ENCODE measurements at places on chromosomes 2 and 18. TPM values are rescaled to one million over a fixed set of nuclear protein-coding genes. Genes with fewer than 3 reads are reported as not detected.

- H3K36me3 ChIP-seq: no peaks in the 10 kb centered on the region
- H3K27ac ChIP-seq: no peak overlapping the region
- no peaks in the 10 kb centered on the region for H3K4me1 ChIP-seq
- no peaks in the 10 kb centered on the region for H3K27me3 ChIP-seq
- no peak overlapping the region for H3K4me3 ChIP-seq
These were observed 61.5 kb upstream of the FAM98A start for GRCh38 chr2:33660416-33661123.

DNA sequence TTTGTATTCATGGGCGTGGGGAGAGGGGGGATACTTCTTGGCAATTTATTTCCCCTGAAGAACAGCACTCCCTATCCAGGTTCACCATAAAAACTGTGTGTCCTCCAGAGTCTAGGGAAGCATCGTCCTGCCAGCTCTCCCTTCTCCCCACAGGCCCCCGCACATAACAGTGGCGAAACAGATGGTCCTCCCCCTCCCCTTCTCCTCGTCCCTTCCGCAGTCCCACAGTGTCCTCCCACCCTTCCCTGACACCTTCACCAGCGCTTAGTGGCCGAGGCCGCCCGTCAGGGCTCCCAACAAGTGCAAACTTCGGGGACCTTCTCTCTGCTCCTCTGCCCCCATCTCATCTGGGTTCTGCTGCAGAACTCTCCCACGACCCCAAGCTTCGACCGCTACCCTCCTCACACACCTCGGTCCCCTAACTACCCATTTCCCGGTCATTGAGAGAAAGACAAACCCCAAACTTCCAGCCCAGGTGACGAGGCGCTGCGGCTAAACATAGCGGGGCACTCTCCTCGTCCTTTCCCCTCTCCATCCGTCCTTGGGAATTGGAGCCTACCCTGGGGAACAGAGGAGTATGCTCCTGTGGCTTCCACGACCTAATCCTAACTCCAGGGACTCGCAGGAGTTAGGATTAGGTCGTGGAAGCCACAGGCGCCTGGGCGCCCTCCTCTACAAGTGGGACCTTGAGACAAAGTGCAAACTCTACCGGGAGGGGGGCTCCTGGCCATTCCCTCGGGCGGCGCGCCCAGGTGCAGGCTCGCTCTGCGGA lies 971 bp downstream of the ZNF385B start:
- no peaks in the 10 kb centered on the region for H3K36me3 ChIP-seq
- peaks cover 29% of the 10 kb centered on the region for H3K27me3 ChIP-seq
- H3K27ac ChIP-seq: no peak overlapping the region
- no peak overlapping the region for H3K4me3 ChIP-seq
- no peak for DNase-seq
- no peaks in the 10 kb centered on the region for H3K4me1 ChIP-seq

GRCh38 chr2:28346587-28346986 lies 46.1 kb upstream of the FOSL2 start:
- H3K27ac ChIP-seq: no peak overlapping the region
- H3K4me3 ChIP-seq: no peak overlapping the region
- H3K4me1 ChIP-seq: peaks cover 18% of the 10 kb centered on the region
- H3K27me3 ChIP-seq: no peaks in the 10 kb centered on the region
- H3K36me3 ChIP-seq: no peaks in the 10 kb centered on the region

DNA sequence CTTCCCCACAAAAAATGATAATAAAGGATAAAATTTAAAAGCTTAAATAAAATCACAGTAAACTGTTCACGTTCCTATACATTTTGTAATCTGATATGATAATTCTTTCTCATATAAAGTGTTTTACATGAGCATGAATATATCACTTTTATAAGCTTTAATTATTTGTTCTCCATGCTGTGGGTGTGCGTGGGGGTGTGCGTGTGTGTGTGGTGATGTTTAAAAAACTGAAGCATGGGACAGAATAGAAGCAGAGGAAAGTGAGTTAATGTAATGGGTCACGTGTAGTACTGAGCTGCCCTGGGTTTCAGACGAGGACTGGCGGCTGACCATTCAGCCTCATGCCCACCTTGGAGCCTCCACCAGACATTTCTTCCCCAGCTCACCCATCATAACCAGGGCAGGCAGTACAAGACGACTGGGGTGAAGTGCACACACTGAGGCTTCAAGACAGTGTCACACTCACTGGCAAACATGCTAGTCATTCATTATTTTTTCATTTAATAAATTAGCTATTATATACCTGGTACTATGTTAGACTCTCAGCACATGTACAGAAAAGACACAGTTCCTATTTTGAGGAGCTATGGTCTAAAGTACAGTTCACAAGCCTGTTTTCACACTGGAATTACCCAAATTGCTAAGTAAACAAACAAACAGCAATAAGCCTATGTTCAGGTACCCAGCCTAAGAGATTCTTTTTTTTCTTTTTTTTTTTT lies 97.2 kb upstream of the LPIN2 start:
- H3K27me3 ChIP-seq: no peaks in the 10 kb centered on the region
- DNase-seq: no peak
- no peak overlapping the region for H3K4me3 ChIP-seq
- no peaks in the 10 kb centered on the region for H3K36me3 ChIP-seq
- no peak overlapping the region for H3K27ac ChIP-seq

GRCh38 chr18:77000527-77000926 lies 132.1 kb downstream of the MBP start:
- H3K4me3 ChIP-seq: no peak overlapping the region
- peak; percentile 32 for DNase-seq
- no peaks in the 10 kb centered on the region for H3K4me1 ChIP-seq

GRCh38 chr2:162524849-162525248 lies 180.9 kb downstream of the GCA start:
- no peak for DNase-seq
- H3K4me3 ChIP-seq: no peak overlapping the region
- H3K27me3 ChIP-seq: no peaks in the 10 kb centered on the region
- no peaks in the 10 kb centered on the region for H3K36me3 ChIP-seq

DNA sequence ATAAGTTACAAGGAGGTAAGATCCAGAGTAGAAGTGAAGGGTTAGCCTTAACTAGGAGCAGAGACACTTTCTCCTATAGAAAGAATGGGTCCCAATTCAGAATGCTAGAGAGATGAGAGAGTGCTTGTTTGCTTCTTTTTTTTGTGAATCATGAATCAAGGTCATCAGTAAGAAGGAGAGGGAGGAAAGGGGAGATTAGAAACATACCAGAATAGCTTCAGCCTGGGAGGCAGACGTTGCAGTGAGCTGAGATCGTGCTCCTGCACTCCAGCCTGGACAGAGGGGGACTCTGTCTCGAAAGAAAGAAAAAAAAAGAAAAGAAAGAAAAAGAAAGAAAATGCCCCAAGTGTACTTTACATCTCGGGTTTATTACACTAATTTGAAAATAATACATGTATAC lies 55.8 kb upstream of the SLC35F5 start:
- no peak for DNase-seq
- no peaks in the 10 kb centered on the region for H3K27me3 ChIP-seq
- H3K4me3 ChIP-seq: no peak overlapping the region
- H3K27ac ChIP-seq: no peak overlapping the region

GRCh38 chr2:172425336-172425735 lies 2.0 kb upstream of the ITGA6 start:
- no peak overlapping the region for H3K27ac ChIP-seq
- no peak overlapping the region for H3K4me3 ChIP-seq
- no peak for DNase-seq
- peaks cover 29% of the 10 kb centered on the region for H3K27me3 ChIP-seq
- H3K36me3 ChIP-seq: no peaks in the 10 kb centered on the region

DNA sequence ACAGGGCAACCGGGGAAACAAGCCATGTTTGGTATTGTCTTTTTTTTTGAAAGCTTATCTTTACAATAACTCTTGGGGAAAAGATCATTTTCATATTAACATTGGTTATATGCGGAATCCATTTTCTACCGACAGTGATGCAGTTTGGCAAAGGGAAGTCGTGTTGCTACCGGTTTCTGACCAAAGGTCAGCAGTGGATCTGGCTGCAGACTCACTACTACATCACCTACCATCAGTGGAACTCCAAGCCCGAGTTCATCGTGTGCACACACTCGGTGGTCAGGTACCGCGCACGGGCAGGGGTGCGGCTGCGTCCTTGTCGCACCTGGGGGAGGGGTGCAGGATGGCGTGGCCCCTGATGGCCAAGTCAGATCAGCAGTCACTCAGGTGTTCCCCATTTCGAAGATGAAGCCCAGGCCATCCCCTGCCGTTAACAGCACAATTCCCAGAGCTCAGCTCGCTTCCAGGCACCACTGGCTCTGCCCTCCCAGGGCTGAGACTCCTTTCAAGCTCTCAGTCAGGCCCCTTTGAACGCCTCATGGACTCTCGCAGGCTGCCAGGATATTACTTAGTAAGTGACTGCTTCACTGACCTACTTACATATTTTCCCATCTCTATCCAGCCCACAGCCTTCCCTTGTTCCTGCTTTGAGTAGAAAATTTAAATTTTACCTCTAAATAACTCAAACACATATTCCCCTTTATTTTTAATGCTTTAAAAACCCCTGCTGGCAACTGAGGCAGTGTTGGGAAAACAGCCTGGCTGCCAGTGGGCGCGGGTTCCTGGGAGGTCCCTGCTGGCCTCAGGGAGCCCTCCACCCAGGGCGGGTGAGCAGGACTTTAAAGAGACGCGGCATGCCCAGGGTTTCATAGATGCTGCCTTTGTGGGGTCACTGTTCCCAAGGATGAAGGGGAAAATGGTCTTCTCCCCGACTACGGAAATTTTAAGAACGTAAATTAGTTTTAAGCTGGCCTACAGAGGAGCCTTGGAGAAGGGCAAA lies 33.6 kb upstream of the RPL31 start:
- DNase-seq: no peak
- H3K27me3 ChIP-seq: peaks cover 81% of the 10 kb centered on the region
- no peak overlapping the region for H3K27ac ChIP-seq
- H3K36me3 ChIP-seq: no peaks in the 10 kb centered on the region

GRCh38 chr2:43024515-43025011 lies 201.8 kb downstream of the ZFP36L2 start:
- H3K4me1 ChIP-seq: no peaks in the 10 kb centered on the region
- no peaks in the 10 kb centered on the region for H3K36me3 ChIP-seq
- peak; percentile 84 for DNase-seq
- H3K27ac ChIP-seq: no peak overlapping the region
- no peak overlapping the region for H3K4me3 ChIP-seq

DNA sequence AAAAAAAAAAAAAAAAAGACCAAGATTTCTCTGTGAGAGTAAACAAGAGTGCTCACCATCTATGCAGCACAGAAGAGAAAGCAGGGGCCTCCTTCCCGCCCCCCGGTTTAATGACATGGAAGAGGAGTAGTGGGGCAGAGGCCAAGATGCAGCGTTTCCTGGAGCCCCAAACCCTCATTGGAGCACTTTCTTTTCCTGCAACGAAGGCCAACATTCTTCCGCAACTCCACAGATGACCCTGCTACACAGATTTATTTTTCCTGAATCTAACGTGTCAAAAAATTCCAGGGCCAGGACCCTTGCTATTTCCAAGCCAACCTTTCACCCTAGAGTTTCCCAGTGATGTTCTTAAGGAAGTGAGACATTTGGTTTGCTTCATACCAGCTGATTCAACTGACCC lies 189.6 kb downstream of the MIB1 start:
- no peaks in the 10 kb centered on the region for H3K4me1 ChIP-seq
- H3K27ac ChIP-seq: no peak overlapping the region
- H3K4me3 ChIP-seq: no peak overlapping the region
- no peaks in the 10 kb centered on the region for H3K36me3 ChIP-seq
- H3K27me3 ChIP-seq: peaks cover 19% of the 10 kb centered on the region

- H3K36me3 ChIP-seq: no peaks in the 10 kb centered on the region
- H3K27me3 ChIP-seq: peaks cover 21% of the 10 kb centered on the region
- H3K4me1 ChIP-seq: peaks cover 10% of the 10 kb centered on the region
- no peak overlapping the region for H3K27ac ChIP-seq
These were observed 101.7 kb upstream of the LGALSL start for GRCh38 chr2:64352292-64352691.

DNA sequence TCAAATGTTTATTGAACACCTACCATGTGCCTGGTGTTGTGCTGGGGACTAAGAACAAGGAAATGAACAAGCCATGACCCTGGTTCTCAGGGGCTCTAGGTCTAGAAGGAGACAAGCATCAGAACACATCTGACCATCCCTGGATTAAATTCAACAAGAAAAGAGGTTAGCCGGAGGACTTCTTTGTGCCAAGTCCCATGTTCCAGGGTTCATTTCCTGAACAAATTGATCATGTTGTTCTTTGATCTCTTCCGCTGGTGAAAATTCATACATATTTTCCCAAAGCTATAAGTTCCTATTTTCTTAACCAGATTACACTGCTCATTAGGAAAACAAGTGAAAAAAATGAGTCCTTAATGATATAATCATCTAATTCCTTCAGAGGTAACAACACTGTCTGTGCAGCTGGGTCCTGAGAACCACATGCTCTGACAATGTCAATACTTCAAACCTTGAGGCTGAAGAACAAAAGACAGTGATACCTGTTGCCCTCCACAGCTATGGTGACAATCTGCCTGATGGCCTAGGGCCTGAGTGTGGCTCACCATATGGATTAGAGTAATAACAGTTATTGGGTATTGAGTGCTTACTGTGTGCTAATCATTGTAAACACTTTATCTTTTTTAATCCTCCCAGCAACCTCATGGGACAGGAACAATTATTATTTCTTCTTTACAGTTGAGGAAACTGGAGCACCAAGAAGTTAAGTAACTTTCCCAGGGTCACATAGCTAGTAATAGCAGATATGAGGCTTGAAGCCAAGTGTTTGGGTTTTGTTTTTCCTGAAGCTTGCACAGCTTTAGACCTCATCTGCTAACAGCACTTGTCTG lies 24.6 kb upstream of the INO80C start:
- peaks cover 10% of the 10 kb centered on the region for H3K4me1 ChIP-seq
- H3K27me3 ChIP-seq: no peaks in the 10 kb centered on the region
- H3K36me3 ChIP-seq: no peaks in the 10 kb centered on the region
- DNase-seq: no peak
- H3K4me3 ChIP-seq: no peak overlapping the region
- no peak overlapping the region for H3K27ac ChIP-seq

- H3K36me3 ChIP-seq: no peaks in the 10 kb centered on the region
- DNase-seq: no peak
- no peak overlapping the region for H3K4me3 ChIP-seq
- peaks cover 21% of the 10 kb centered on the region for H3K4me1 ChIP-seq
These were observed 1.1 kb upstream of the NAPG start for GRCh38 chr18:10524507-10525370.

DNA sequence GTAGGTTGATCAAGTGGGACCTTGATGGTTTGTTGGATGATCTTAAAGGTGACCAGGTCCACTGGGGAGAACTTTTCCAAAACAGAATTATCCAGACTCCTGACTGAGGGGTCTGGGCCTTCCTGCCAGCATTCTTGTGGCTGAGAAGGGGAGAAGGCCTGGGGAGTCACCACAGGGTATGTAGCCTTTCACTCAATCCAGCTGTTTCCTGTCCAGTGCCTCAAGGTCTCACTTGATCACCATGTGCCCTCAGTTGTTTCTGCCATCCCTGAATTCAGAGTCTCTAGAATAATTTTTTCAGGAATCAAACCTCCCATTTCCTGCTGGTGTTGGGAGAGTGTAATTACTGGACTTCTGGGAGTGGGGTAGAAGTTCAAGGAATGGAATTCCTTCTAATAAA lies 54.4 kb upstream of the TANC1 start:
- no peak for DNase-seq
- H3K27ac ChIP-seq: no peak overlapping the region
- H3K4me1 ChIP-seq: no peaks in the 10 kb centered on the region
- no peak overlapping the region for H3K4me3 ChIP-seq
- no peaks in the 10 kb centered on the region for H3K27me3 ChIP-seq

The SLC11A1 gene
- 1.6 TPM for total RNA-seq

The FSIP2 gene
- 0.04 TPM for total RNA-seq

The MITD1 gene
- total RNA-seq: 20.5 TPM

The SP110 gene
- 5.1 TPM for total RNA-seq

The PSMA8 gene
- total RNA-seq: not detected

All from K562 (cell line).